Right atrium auricular region (tissue), 2 donors: ENCODE measurements at places on chromosomes 2 and 18. TPM values are rescaled to one million over a fixed set of nuclear protein-coding genes. Genes with fewer than 3 reads are reported as not detected.

DNA sequence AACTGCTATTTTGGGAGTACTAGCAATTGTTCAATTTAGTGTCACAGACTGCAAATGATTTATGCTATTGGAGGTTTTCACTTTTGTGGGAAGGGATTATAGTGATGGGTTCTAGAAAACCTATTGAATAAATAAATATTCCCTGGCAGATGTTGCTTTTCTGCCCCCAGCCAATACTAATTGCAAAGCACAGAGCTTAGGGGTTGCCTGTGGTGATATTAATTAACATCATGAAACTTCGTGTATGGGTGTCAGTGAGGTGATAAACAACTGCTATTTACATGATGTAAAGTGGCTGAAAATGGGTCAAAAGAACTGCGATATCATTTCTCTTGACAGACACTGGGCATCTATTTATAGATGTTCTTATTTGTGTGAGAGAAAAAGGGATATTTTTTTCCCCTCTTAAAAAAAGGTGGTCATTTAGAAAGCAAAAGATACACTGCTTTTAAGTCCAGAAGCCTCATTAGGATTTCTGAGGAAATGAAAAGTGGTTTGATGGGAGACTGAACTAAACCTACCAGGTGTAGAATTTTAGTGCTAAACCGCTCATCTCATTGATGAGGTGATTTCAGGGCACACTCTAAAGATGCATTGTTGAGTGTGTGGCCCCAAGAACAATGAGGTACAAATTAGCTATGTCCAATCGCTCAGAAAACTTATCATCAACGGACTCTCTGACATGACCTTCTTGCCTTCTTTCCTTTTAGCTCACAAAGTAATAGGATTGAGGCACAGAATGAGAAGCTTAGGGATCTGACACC lies 116.7 kb upstream of the CHST9 start:
- no peak for DNase-seq

GRCh38 chr2:161358838-161359237 lies 50.6 kb downstream of the PSMD14 start:
- no peak for DNase-seq

DNA sequence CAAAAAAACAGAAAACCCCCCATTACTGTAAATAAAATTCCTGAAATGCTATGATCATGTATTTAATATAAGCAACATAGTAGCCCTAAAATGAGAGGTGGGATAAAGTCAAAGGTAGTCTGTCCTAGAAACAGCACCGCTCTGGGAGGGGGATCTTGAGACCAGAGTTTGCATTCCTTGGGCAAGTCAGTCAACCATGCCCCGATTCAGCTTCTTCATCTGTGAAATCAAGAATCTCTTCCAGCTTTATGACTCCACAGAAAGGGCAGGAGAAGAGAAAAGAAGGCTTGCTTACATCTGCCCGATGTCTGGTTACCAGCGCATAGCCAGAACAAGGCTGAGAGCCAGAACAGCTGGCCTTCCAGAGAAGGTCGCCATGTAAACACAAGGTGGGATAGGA lies 2.1 kb upstream of the FBLN7 start:
- DNase-seq: peak; percentile 46

- DNase-seq: no peak
Measured at GRCh38 chr2:213246497-213247281, 37.6 kb upstream of the SPAG16 start.

DNA sequence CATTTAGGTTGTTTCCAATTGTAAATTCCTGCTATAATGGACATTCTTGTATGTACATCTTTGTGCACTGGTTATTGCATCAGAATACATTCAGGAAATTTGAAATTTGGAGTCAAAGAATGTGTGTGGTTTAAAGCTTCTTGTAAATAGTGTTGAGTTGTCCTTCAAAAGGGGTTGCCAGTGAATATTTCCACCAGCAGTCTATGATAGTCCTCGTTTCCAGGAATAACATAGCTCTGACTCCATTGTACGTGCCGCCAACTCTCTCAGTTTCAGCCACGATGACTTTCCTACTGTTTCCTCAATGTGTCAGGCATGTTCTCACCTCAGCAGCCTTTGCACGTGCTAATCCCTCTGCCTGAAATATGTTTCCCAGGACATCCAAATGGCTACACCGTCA lies 10.9 kb upstream of the HS6ST1 start:
- peak; percentile 40 for DNase-seq

DNA sequence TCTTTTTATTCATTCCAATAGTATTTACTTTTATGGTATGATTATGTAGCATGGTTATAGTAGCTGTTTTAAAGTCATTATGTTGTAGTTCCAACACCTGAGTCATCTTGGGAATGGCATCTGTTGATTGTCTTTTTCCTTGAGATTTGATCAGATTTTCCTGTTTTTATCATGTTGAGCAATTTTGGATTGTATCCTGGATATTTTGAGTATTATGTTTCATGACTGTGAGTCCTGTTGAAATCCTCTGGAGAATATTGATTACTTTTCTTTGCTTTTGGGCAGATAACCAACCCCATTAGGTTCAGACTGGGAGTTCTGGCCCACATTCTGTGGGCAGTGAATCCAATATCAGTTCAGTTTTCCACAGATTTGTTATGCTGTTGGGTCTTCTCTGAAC lies 163.2 kb upstream of the SPRED2 start:
- no peak for DNase-seq

- no peak for DNase-seq
Measured at GRCh38 chr2:96233880-96234316, 25.3 kb upstream of the STARD7 start.

- no peak for DNase-seq
Measured at GRCh38 chr2:133456156-133456555, 112.1 kb downstream of the NCKAP5 start.

- no peak for DNase-seq
Measured at GRCh38 chr2:222298001-222298310, 842 bp downstream of the PAX3 start.

Gene PLB1
- total RNA-seq: 2.1 TPM

Gene AFG3L2
- total RNA-seq: 60.1 TPM

Gene EXOC6B
- total RNA-seq: 111 TPM

Gene TNFRSF11A
- total RNA-seq: 0.56 TPM

Gene RAX
- total RNA-seq: not detected

Gene CD8B2
- total RNA-seq: not detected
